ENCODE measurements at places on chromosomes 16 and 17. TPM values are rescaled to one million over a fixed set of nuclear protein-coding genes. Genes with fewer than 3 reads are reported as not detected.

DNA sequence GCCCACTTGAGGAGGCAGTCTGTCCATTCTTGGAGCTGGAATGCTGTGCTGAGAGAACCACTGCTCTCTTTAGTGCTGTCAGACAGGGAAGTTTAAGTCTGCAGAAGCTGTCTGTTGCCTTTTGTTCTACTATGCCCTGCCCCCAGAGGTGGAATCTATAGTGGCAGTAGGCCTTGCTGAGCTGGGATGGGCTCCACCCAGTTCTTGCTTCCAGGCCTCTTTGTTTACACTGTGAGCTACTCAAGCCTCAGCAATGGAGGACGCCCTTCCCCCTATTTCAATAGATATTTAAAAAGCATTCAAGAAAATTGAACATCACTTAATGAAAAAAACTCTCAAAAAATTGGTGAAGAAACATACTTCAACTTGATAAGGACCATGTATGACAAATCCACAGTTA lies 313.5 kb downstream of the PHKB start:
- no peak for DNase-seq

GRCh38 chr17:76161619-76162266 lies 20.7 kb upstream of the FOXJ1 start:
- DNase-seq: no peak

DNA sequence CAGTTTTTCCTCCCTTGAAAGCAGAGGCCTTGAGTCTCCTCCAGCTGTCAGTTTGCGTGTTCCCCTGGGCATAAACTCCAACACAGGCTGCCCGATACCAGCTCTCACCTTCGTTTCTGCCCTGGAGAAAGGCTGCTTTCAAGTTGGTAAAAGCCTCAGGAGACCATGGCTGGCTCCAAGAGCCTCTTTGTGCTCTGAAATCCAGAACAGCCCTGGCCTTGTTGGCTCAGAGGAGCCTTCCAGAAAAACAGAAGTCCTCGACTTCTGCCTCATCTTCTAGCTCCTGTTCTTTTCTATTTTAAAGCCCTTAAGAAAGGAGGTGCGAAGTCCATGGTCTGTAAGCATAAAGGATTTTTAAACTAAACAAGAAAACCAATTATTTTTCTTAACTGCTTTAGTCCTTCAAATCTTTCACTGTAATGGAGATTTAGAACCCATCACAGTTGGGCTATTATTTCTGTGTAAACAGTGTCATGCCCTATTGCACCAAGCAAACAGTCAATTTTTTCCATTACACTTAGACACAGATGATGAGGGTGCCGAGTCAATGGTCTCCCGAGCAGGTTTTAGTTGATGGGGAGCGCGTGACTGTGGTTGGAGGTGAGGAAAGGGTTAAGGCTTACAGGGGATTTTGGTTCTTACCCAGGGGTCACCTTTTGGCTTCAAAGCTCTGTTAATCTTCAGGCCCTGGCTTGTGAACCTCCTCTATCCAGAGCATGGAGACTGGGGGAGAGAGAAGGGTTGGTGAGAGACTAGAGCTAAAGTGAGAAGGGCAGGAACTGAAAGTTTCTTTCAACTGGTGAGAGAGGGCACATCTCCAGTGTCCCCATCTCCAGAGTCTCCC lies 212.8 kb downstream of the MSI2 start:
- DNase-seq: no peak

GRCh38 chr17:1322014-1322428 lies 42.6 kb downstream of the TRARG1 start:
- DNase-seq: no peak

GRCh38 chr17:1073241-1073962 lies 76.5 kb downstream of the TIMM22 start:
- peak; percentile 79 for DNase-seq

- DNase-seq: no peak
These were observed 19.8 kb upstream of the ABCA5 start for GRCh38 chr17:69346766-69347165.

TMEM204 gene
- 1.2 TPM for total RNA-seq
